ENCODE measurements at places on chromosomes 5 and 9. TPM values are rescaled to one million over a fixed set of nuclear protein-coding genes. Genes with fewer than 3 reads are reported as not detected.

FRMD3 gene
- total RNA-seq = 2.3 TPM

ARRDC1 gene
- total RNA-seq = 18.1 TPM

DNA sequence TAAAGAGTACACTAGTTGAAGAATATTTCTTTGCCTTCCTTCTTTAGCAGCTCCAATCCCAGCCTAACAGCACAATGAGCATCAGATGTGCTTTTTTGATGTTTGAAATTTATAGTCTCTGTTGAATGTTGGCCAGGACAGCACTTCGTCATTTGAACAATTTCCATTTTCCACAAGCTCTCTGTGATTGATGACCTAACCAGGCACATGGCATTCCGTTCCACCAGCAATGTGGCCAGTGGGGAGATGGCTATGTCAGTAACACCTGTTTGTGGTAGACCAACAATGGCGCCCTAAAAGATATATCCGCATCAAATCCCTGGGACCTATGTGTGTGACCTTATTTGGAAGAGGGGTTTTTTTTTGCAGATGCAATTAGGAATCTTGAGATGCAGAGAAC is 66.8 kb downstream of the PALM2AKAP2 start:
- H3K36me3 ChIP-seq = no peaks in the 10 kb centered on the region
- no peaks in the 10 kb centered on the region for H3K27me3 ChIP-seq
- H3K27ac ChIP-seq = no peak overlapping the region

GRCh38 chr5:128192368-128192767 is 108.8 kb downstream of the SLC12A2 start:
- no peaks in the 10 kb centered on the region for H3K27me3 ChIP-seq
- peaks cover 15% of the 10 kb centered on the region for H3K36me3 ChIP-seq
- H3K4me3 ChIP-seq = no peak overlapping the region
- H3K4me1 ChIP-seq = no peaks in the 10 kb centered on the region
- no peak overlapping the region for H3K27ac ChIP-seq
- no peak for DNase-seq

- H3K36me3 ChIP-seq = no peaks in the 10 kb centered on the region
- no peak for DNase-seq
- peaks cover 17% of the 10 kb centered on the region for H3K4me1 ChIP-seq
- no peak within 1 kb of the TSS for H3K4me3 ChIP-seq
- no peaks in the 10 kb centered on the region for H3K27me3 ChIP-seq
Measured at GRCh38 chr5:96876292-96876850, at the start of gene ERAP2. Gene ERAP2 (plus strand): TSS chr5:96876500. CDS start chr5:96879686, 3,186 bp downstream.

DNA sequence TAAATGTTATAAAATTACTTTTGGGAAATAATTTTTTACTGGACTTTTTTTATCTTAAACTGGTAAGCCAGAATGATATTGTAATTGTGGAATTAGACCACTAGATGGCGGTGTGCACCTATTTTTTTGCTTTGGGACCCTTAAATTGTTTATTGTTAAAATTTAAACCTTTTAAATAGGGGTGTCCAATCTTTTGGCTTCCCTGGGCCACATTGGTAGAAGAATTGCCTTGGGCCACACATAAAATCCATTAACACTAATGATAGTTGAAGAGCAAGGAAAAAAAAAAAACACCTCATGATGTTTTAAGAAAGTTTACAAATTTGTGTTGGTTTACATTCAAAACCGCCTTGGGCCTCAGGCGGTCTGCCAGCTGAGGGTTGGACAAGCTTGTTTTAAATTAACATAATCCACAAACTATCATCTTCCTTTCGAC is 28.4 kb upstream of the GADD45G start:
- no peak overlapping the region for H3K4me3 ChIP-seq
- no peak overlapping the region for H3K27ac ChIP-seq
- no peaks in the 10 kb centered on the region for H3K36me3 ChIP-seq
- H3K27me3 ChIP-seq = peaks cover 41% of the 10 kb centered on the region
- no peaks in the 10 kb centered on the region for H3K4me1 ChIP-seq

GRCh38 chr9:68755051-68755450 is 50.0 kb downstream of the PIP5K1B start:
- peaks cover 5% of the 10 kb centered on the region for H3K36me3 ChIP-seq
- no peak overlapping the region for H3K27ac ChIP-seq
- H3K4me1 ChIP-seq = peaks cover 19% of the 10 kb centered on the region
- DNase-seq = no peak
- peaks cover 6% of the 10 kb centered on the region for H3K27me3 ChIP-seq

DNA sequence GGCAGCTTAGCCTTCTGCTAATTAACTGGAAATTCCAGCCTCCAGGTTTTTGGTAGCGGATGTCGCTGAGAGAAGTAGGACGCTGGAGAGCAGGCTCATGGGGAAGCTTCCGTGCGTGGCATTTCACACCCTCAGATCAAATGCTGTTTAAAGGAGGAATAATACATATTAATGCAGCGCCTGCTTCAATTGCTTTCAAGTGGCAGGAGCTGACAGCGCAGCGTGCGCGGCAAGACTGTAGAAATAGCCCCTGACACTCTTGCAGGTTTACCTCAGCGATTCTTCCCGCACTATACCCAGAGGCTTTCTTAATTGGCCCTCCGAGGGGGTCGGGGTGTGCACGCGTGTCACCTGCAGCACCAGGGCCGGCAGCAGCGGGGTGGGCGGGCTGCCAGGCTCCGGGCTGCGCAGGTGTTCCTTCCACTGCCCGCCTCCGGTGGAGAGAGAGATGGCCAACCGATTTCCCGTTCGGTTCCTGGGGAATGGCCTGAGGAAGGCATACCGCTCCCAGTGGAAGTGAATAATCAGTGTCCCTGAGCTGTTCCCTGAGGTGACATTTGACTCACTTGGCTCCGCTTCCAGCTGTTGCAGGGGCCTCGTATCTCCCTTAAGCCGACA is 427.9 kb downstream of the KCTD16 start:
- H3K36me3 ChIP-seq = no peaks in the 10 kb centered on the region
- H3K4me3 ChIP-seq = no peak overlapping the region
- no peaks in the 10 kb centered on the region for H3K4me1 ChIP-seq
- H3K27ac ChIP-seq = no peak overlapping the region
- no peak for DNase-seq

All from neural crest cell (in vitro differentiated cells).